ENCODE measurements at places on chromosomes 4 and X.

- no peak for DNase-seq
Observed at GRCh38 chr4:26181616-26182015, 139.2 kb upstream of the RBPJ start.

- no peak for DNase-seq
Observed at GRCh38 chrX:14590216-14590615, 60.9 kb downstream of the GLRA2 start.

DNA sequence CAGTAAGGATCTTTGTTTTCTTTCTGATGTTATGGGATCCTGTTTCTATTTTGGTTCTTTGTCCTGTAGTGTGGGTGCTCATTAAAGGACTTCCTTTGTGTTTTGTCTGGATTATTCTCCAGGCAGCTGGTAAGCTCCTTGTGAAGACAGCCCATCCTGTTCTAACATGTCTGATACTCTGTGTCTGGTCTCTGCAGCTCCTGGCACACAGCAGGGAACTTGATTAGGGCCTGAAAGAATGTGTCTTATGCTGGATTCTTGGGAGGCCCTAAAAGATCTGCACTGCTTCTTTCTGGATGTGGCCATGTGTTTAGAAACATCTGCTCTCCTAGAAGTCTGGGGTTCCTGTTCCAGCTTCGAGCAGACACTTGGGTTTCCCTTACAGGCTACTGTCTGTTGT lies 38.1 kb upstream of the ATXN3L start:
- DNase-seq, result no peak

DNA sequence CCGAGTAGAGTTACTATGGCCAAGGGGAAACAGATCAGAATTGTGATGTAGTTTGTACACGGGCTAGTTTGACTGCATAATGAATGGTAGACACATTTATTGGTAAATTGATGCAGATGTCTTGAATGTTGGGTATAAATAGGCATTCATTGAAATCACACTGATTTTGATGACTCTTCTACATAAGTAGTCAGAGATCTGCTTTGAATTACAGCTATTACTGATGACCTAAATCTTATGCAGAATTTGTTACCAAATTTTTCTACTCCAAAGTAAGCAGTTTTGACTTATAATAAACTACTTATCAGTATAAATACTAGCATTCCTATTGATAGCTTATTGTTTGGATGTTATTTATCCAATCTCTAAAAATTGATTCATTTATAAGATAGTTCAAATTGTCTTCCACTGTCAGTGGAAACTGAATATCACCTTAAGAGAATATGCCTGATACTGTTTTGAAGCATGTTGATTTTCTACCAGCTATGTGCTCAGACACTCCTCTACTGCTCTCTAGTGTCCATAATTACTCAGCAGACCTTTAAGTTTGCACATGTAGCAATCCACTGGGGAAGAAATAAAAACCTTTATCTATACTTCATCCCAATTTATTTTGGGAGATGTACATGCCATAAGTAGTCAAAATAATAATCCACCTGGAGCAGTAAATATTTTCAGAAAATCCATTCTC lies 120.3 kb downstream of the RASL11B start:
- DNase-seq, result no peak

DNA sequence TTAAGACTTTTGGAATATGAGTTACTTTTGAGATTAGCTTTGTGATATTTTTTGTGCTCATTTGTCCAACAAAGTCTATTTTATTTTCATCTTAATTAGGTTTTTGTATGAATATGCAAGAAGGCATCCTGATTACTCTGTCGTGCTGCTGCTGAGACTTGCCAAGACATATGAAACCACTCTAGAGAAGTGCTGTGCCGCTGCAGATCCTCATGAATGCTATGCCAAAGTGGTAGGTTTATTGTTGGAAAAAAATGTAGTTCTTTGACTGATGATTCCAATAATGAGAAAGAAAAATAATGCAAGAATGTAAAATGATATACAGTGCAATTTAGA lies 10.8 kb downstream of the ALB start:
- no peak for DNase-seq

GRCh38 chr4:189129044-189129694 lies 811.5 kb upstream of the FRG1 start:
- DNase-seq, result no peak

DNA sequence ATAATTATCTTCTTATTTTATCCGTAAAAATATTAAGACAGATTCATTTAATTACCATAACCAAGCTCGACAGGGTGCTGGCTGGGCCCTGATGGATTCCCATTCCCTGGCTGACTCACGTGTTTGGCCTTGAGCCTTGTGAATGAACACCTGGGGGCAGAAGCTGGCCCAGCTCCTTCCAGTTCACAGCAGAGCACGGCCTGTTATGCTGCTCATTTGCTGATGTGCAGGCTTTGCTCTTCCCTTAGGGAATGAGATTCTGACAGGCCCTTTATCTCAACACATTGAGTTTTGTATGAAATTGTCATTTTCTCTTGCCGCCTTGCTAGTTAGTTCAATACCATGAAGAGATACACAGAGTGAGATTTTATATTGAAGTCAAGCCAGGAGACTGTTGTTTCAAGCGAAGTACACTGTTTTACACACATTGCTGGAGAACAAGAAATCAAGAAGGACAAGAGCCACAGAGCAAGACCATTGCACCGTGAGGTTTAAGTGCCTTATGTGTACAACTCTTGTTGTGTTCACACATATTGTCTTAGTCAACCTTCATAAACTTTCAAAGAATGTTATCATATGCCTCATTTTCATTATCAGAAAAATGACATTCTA lies 1583.3 kb downstream of the STIM2 start:
- no peak for DNase-seq

GRCh38 chrX:86237482-86237881 lies 89.2 kb downstream of the DACH2 start:
- DNase-seq, result no peak

GRCh38 chr4:133146574-133147241 lies 2.4 kb upstream of the PCDH10 start:
- no peak for DNase-seq

GRCh38 chr4:24770667-24771066 lies 24.7 kb upstream of the SOD3 start:
- DNase-seq, result no peak

DNA sequence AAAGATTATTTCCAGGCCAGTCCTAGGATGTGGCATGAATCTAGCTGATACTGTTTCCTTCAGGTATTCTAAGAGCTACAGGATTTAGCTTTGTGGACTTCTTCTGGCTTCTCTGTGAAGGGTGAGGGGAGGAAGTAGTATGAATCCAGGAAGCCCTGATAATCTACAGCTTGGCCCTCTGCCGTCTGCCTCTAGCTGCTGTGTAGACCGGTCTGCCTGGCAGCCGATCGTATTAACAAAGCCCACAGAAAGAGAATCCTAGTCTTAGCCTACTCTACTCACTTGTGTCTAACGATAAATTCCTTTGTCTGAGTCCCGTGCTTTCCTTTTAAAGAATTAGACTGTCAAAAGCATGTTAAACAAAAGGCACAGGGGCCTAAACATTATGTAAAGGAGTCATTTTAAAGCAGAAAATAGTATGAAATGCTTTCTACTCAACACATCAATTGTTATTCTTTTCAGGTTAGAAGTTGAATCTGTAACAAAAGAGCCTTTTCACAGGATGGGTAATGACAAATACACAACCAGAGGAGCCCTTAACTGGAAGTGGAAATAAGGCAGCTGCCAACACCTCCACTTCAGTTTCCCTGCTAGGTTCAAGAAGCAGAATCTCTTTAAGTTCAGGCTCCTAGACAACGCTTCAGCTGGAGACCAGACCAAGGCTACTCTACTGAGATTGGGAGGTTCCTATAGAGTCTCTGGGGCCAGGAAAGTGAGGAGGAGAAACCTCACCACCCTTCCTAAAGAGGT lies 48.9 kb upstream of the UCP1 start:
- no peak for DNase-seq
